ENCODE measurements at places on chromosomes 2 and 18.

DNA sequence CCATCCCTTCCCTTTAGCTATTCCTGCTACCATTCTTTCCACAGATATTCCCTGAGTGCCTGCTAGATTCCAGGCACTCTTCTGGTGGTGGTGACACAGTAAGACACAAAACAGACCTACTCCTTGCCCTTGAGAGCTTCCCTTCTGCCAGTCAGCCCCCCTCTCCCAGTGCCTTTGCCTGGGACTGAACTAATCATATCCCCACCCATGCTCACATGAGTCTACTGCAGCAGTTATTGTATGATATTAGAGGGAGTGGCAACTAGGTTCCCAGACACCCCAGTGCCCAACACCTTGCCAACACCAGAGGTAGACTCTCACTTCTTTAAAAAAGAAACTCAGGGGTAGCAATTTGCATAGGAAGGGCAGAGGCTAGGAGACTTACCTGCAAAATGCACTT is 7.2 kb upstream of the LBH start:
- DNase-seq: no peak

DNA sequence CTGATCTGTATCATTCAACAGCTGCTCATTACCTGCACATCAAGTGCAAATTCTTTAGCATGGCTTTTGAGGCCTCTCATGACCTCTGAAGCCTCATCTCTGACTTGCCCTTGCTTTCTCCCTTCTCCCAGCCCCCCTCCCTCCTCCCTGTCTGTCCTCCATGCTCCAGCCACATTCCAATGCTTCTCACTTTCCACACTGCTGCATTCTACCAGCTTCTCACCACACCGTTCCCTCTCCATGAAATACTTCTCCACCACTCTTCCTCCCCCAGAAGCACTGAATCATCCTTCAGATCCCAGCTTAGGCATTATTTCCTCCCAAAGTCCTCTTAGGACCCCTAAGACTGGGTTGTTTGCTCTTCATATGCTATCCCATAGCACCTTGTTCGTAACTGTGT is 26.9 kb downstream of the GCG start:
- no peak for DNase-seq

DNA sequence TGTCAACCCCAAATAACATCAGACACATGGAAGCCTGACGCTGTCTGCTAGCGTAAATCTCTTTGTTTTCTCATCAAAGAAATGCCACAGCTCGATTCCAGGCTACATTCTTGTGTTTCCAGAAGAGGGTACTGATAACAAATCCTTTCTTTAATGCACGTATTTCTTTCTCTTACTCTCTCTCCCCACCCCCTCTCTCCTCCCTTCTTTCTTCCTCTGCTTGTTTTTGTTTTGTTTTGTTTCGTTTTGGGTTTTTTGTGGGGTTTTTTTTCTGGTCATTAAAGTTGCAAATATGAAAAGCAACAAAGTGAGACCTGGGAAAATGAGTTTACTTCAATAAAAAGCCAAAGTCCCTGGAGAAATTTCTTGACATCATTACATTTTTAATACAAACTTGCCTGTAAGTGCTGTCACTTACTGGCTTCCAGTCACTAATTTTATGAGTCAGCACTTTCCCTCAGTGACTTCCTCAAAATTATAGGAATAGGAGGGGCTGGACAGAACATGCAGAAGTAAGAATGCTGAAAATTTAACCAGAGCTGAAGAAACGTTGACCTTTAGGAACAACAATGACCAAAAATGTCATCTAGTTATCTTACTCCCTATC is 106.7 kb upstream of the NABP1 start:
- DNase-seq: peak; percentile 74

- peak; percentile 66 for DNase-seq
These were observed 1.2 kb upstream of the CHMP1B start for GRCh38 chr18:11849841-11850634.

- DNase-seq: no peak
These were observed 105.8 kb upstream of the COL5A2 start for GRCh38 chr2:189285349-189285748.

GRCh38 chr2:42054714-42055430 is 7.1 kb downstream of the PKDCC start:
- DNase-seq: no peak

GRCh38 chr18:69400253-69400975 is at the start of gene DOK6:
Gene DOK6, plus strand, starts transcription at chr18:69400888.
- DNase-seq: peak; percentile 33

DNA sequence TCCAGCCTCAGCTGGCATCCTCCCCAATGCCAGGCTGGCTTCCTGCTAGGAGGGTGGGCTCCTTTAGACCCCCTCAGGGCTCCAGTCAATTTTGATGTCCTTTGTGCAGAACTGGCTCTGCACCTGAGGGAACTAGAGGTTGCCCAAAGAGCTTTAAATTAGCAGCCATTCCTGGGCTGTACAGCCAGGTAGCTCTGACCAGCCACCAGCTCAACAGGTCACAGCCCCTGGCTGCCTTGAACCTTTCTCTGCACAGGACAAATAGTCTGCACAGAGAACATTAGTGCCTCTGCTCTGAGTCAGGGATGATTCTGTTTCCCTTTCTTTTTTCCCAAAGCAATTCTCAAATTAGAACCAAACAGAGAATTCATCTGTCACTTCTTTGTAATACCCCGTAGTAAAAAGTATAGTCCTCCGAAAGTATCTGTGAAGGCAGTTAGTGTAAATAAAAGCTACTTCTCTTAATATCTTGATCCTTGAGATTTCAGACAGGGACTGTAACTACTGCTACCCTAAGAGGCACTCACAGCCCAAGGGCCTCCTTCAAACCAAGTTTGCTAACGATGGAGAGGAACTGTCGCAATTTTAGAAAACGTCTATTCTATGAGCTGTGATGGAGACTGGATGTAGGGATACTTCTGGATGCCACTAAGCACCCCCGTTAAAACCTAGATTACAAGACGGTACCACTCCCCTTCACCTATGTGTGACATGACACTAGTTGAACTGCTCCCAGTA is 3.0 kb downstream of the TTC32 start:
- DNase-seq: no peak

DNA sequence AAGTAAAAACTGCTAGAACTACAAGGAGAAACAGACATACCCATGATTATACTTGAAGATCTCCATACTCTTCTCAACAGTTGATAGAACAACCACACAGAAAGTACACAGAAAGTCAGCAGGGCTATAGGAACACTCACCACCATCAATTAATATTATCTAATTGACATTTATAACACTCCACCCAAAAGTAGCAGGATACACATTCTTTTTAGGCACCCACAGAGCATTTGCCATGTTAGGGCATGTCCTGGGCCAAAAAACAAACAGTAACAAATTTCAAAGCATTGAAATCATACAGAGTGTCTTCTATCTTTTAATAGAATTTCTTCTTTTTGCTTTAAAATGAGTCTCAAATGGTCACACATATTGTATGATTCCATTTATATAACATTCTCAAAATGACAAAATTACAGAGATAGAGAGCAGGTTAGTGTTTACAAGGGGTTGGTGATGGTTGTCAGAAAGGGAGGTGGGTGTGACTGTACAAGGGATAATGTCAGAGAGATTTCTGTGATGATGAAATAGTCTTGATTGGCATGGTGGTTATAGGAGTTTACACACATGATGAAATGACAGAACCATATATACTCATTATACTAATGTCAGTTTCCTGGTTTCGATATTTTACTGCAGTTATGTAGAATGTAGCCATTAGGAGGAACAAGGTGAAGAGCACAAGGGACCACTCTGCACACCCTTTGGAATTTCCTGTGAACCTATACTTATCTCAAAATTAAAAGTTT is 82.8 kb downstream of the NCK2 start:
- no peak for DNase-seq

DNA sequence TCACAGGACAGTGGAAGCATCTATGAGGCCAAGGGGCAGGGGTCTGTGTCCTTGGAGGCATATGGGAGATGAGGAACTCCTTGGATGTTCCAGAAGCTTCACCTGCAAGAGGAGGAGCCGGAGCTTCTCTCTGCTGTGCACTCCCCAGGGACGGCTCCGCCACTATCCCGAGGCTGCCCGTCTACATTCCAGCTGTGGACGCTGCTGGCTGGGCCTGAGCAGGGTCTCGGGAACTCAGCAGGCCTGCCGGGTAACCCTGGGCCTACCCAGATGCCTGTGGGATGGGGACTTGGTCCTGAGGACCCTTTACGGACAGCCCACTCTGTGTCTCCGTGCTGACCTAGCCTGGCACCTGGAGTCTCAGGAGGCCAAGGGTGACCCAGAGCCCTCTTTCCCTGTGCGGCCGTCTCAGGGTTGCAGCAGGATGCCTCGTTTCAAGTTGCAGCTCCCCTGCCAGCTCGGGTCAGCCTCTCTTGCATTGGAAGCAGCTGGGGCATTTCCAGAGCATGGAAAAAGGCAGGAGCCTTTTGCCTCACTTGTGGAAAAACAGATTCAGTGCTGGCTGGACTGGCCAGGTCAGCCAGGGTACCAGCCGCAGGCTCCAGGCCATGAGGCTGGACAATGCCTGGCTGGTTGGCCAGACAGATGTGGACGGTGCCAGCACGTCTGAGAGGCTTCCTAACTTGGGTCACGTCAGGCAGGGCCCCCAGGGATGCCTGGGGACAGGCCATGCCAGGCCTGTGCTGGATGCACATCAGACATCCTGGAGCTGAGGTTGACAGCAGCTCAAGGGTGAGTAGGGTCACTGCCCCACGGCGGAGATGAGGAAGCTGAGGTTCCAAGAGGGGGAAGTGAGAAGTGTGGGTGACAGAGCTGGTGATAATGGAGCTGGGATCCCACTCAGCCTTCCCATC is 41.5 kb downstream of the SCTR start:
- DNase-seq: peak; percentile 7

Measured in pons (tissue), 1 donor.